ENCODE measurements at places on chromosomes 3 and 15.

- DNase-seq, result no peak
Measured at GRCh38 chr3:8663177-8664061, 18.8 kb upstream of the SSUH2 start.

GRCh38 chr3:42831321-42831713 lies 22.1 kb downstream of the ACKR2 start:
- DNase-seq, result peak; percentile 67

DNA sequence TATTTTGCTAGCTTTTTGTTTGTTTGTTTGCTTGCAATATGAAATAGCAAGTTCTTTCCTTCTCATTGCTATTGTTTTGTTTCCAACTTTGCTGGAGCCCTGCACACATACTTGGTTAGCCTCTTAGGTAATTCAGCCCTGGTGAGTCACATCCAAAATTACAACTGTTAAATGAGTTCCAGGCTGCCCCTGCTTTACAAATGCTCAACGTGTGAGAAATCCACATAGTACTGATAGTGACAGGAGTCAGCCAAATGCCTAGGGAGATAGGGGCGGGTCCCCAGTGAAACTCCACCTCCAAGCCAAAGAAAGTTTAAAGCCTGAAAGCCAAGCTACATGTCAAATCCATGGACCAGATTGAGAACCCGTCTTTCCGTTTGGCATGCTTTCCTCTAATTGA lies 81.3 kb upstream of the RNF7 start:
- DNase-seq, result no peak

GRCh38 chr15:73353734-73354133 lies 15.0 kb downstream of the HCN4 start:
- no peak for DNase-seq

- no peak for DNase-seq
Measured at GRCh38 chr3:88005066-88005465, 53.7 kb downstream of the CGGBP1 start.

DNA sequence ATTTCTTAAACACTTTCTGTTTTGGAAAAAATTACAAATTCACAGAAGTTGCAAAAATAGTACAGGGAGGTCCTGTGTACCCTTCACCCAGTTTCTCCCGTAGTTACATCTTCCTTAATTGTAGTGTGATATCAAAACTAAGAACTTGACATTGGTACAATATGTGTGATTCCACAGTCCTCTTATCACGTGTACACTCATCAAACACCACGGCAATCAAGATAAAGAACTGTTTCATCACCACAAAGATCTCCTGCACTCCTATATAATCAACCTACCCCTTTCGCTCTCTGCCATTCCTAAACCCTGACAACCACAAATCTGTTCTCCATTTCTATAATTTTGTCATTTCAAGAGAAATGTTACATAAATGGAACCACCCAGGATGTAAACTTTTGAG lies 31.4 kb downstream of the POMGNT2 start:
- DNase-seq, result no peak

DNA sequence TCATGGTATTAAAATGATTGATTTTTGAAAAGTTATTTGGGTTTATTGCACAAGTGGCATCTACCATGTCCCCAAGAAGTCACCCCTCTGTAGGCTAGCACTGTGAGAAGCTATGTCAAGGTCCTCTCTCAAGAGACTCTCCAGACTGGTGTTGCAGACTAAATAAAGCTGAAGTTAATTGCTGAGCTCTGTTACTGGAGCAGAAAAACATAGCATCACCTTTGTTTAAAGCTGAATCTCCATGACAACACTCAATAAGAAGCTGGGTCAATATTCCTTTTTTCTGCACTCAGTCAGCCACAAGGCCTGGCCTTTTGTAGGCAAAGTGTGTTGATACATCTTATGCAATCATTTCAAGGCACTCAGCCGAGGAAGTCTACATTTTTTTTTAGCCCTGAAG lies 806.6 kb upstream of the LMCD1 start:
- no peak for DNase-seq

GRCh38 chr15:38508647-38509046 lies 54.7 kb downstream of the FAM98B start:
- no peak for DNase-seq

- DNase-seq, result no peak
Measured at GRCh38 chr3:10964537-10965167, 27.9 kb upstream of the SLC6A1 start.

GRCh38 chr3:11919390-11919789 lies 72.7 kb upstream of the TAMM41 start:
- no peak for DNase-seq

GRCh38 chr15:32909431-32909830 lies 191.6 kb downstream of the GREM1 start:
- no peak for DNase-seq

DNA sequence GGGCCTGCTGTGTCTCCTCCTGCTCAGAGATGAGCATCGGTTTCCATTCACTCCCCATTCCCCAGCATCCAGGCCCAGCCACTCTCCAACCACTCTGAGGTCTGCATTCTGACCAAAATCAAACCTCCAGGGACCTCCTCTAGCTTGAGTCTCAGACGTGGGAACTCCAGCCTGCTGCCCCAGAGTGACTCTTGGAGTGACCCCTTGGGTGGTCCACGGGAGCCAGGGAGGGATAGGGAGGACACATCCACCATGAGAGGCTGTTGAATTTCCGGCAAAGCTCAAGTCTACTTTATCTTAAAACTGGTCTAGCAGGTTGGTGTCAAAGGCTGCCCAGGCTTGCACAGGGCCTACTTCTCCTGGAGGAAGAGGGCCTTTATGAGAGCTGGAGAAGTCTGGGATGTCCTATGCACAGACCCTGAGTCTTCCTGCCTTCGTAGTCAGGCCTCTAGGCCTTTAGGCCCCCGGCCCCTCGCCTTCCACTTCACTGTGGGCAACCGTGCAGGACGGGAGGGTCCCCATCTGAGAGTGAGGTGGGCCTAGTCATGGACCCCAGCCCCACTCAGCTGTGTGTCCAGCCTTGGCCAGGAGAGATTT lies 8.9 kb downstream of the CISH start:
- no peak for DNase-seq

Data from stimulated activated naive B cell treated with anti-CD40 and anti-IgM and Interleukin-4, amounts not matched to agents 10 μg/mL and 1 μg/mL and 100 μg/mL, for 72 hours (primary cell).